NCI-H1092 treated with DMSO at 0.1 percent for 48 hours (cell line): ENCODE measurements at places on chromosomes 1 and 21.

DNA sequence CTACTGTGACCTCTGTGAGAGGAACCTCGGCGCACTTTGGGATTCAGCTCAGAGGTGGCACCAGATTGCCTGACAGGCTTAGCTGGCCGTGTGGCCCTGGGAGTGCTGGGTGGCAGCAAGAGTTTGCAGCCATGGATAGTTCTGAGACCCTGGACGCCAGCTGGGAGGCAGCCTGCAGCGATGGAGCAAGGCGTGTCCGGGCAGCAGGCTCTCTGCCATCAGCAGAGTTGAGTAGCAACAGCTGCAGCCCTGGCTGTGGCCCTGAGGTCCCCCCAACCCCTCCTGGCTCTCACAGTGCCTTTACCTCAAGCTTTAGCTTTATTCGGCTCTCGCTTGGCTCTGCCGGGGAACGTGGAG is 67.5 kb downstream of the DISC1 start:
- no peak for DNase-seq

- peak; percentile 52 for DNase-seq
Observed at GRCh38 chr1:12629985-12630760, 12.2 kb upstream of the DHRS3 start.

- no peak for DNase-seq
Observed at GRCh38 chr1:197911857-197912696, 5.1 kb upstream of the LHX9 start.

DNA sequence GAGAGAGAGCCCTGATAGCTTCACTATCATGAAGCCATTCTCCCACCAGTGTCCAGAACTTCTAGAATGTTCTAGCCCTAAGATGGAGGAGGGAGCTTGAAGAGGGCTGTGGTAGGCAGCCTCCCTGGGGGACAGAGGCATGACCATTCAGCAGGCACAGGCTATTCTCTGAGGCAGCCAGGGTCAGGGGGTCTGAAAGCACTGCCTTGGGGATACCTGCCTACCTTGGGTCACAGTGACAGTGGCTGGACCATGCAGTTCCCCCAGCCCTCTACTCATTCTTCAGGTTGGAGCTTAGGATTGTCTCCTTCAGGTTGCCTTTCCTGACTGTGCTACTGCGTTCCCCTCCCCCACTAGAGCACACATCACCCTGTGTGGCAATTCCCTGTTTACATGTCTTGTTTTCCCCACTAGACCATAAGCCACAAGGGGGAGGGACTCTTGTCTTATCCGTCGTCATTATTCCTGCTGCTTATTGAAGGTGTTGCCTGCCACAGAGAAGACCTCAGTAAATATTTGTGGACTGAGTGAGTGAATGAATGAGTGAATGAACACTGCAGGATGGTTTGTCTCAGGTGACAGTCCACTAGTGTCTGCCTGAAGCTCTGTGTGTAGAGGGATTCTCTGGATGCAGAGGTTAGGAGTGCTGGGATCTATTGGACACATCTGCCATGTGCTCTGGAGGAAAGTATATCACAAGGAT is 5.2 kb downstream of the ZDHHC18 start:
- DNase-seq: no peak

DNA sequence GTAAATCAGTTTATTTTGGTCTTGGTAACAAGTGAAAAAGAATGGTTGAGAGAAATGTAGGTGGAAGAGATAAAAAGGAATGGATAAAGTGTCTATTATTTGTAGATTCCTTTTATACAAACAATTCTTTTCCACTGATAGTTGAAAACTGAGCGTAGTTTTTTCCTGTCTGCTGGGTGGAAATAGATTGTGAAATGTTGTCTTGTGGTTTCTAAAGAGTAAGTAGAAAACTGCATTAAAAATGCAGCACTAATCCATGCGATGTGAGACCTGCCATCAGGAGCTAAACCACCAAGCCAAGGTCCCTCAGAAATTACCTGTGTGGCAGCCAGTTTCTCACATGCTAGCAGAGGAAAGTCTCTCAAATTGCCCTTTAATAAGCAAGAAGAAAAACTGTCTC is 103.2 kb upstream of the SLC44A3 start:
- no peak for DNase-seq

- no peak for DNase-seq
Observed at GRCh38 chr1:6969106-6969505, 183.9 kb downstream of the CAMTA1 start.

DNA sequence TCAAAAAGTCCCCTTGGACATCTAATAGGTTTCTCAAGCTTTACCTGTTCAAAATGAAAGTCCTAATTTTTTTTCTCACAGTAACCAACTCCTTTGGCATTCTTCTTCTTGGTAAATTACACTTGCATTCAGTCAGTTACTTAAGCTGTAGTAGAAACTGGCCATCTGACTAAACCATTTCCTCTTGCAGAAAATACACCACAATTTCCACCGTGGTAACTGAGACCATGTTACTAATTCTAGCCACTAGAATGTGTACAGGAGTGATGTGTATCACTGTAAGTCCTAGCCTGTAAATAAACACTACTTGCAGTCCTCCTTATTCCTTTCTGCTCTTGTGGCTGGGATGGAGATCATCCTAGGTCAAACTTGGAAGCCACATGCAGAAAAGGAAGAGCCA is 965.4 kb upstream of the TMPRSS15 start:
- DNase-seq: no peak

GRCh38 chr1:10639775-10640578 is 156.5 kb downstream of the CASZ1 start:
- DNase-seq: peak; percentile 84

GRCh38 chr21:45499970-45500577 is 42.2 kb downstream of the SLC19A1 start:
- no peak for DNase-seq

GRCh38 chr1:226248091-226248490 is 24.6 kb downstream of the MIXL1 start:
- no peak for DNase-seq

GRCh38 chr21:32144851-32145250 is 134.0 kb downstream of the MIS18A start:
- DNase-seq: no peak

GRCh38 chr1:27109103-27109822 is 45.7 kb downstream of the SLC9A1 start:
- no peak for DNase-seq

DNA sequence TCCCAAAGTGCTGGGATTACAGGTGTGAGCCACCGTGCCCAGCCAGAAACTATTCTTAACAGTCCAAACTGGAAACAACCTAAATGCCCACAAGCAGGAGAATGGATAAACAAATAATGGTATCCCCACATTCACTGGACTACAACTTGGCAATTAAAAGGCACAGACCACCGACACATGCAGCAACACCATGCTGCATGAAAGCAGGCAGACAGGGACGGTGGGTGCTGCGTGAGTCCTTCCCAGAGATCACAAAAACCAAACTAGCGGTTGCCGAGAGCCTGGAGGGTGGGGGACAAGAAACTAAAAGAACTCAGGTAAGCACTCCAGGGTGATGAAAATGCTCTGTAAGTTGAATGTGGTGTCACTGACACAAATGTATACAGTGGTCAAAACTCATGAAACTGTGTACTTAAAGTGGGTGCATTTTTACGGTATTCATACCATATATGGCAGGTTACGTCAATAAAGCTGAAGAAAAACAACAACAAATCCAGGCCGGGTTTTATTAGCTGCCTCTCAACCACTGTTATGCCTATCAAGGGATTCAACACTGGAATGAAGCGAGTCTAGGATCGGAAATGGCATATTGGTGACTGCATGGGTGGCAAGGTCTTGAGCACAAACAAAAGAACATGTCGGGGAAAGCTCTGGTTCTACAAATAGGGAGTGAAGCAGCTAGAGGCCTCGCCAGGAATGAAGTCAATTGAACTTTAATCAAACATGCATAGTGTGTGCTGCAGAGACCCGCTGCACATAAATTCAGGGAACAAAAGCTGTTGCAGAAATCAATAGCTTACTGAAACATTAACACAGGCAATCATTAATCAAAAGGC is 52.4 kb downstream of the SLC45A1 start:
- peak; percentile 83 for DNase-seq

DNA sequence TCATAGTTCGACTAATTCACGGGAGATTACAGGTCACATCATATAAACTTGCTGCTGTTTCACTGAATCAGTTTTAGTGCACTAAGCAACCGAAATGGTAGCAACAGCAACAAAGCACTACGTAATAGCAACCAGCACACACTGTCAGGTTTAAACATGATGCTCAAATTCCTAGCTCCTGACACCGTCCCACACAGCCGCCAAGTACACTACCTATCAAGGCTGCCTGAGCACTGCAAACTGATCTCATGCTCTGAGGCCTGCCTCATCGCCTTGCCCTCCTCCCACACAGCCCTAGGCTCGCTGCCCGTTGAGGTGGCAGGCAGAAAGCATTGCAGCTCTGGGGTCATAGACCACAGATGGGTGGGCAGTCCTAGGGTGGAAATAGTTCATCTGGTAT is 12.4 kb downstream of the LAMC2 start:
- DNase-seq: no peak

DNA sequence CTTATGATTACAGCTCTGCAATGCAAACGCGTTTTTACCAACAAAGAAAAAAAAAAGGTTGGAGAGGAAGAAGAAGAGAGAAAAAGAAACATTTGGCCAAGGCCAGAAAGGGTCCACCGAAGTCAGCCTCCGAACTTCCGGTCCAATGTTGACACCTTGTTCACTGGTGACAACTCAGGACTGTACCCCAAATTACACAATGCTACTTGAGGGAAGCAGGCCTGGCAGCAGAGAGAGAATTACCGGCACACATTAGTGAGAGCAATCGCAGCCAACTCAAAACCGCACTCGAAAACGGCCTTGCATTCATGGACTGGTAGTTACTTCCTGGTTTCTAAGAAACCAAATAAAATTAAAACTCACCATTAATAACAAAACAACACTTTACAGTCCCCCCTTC is 652.5 kb downstream of the KIF26B start:
- peak; percentile 18 for DNase-seq

DNA sequence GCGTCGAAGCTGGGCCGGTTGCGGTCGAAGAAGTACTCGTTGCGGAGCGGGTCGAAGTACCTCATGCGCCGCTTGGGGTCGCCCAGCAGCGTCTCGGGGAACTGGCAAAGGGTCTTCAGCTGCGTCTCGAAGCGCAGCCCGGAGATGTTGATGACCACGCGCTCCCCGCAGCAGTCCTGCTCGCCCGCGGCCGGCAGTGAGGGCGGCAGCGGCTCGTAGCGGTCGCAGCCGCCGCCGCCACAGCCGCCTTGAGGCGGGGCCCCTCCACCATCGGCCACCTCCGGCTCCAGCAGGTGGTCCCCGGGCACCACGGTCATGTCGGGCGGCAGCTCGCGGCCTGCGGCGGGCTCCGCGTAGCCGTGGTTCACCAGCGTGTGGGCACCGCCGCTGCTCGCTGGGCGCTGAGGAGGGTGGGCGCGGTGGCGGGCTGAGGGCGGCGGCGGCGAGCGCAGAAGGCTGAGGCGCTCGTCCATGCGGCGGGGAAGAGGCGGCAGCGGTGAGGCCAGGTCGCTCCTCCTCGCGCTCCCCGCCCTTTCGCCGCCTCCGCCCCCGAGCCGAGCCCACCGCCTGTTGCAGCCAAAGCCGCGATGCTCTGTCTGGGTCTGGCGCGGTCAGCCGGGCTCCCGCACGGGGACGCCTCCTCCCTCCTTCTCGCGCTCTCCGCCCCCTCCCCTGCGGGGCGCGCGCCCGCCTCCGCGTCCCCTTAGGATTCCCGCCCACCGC is at the start of gene KCNA3:
TSS of gene KCNA3 (minus strand) at position 604 of the 723 bp plus-strand sequence. CDS start at position 473, 131 bp downstream.
- peak; percentile 62 for DNase-seq

- DNase-seq: no peak
Observed at GRCh38 chr1:19562847-19563246, 77.5 kb upstream of the CAPZB start.

- DNase-seq: no peak
Observed at GRCh38 chr21:25903607-25904006, 168.8 kb downstream of the GABPA start.

DNA sequence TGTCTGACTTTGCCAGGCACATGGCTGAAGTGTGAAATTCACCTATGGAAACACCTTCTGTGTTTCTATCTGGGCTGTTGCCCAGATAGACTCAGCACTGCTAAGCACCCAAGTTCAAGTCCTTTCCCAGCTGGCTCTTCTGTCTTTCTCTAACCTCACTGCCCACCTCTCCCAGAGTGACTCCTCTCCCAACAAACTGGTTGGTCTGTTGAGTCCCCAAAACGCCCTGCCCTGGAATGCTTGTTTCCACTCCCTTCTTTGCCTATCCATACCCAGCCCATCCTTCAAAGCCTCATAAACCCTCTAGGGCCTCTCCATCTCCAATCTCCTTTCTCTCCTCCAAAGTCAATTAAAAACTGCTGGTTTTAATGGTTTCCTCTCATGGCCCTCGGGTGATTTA is 15.6 kb downstream of the PLXNA2 start:
- DNase-seq: no peak

GRCh38 chr1:66925558-66925910 is 744 bp downstream of the MIER1 start:
- no peak for DNase-seq

DNA sequence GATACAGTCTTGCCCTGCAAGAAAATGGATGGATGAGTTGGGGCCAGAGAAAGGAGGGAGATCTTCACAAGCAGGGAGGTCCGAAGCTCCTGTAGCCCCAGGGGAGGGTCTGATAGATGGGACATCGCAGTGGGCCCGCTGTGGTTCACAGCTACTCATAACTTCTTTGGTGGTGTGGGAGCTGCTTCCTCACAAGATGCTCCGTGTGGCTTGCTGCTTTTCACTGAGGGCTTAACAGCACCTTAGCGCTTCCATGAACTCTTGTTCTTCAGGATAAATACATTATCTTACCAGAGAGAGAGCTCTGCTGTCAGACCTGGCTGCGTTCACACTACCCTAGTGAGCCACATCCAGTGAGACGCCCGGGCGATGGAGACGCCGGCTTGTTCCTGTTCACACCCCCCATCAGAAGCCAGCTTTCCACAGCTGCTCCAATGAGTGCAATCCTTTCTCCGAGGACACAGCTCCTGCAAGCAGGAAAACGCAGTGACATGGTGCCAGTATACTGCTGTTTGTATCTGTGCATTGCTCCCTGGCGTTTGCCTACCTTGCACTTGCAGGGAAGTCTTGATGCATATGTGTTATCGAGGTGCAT is 599.8 kb downstream of the AJAP1 start:
- DNase-seq: no peak

GRCh38 chr1:231554969-231555368 is 26.5 kb downstream of the TSNAX start:
- DNase-seq: no peak

GRCh38 chr1:220824031-220824989 is 37.6 kb downstream of the MTARC1 start:
- no peak for DNase-seq

- DNase-seq: no peak
Observed at GRCh38 chr1:97202481-97203380, 481.1 kb downstream of the PTBP2 start.

- DNase-seq: no peak
Observed at GRCh38 chr1:186102547-186103148, 272.4 kb downstream of the TPR start.

- no peak for DNase-seq
Observed at GRCh38 chr1:156571261-156571852, 1.0 kb downstream of the IQGAP3 start.

GRCh38 chr1:10794724-10795275 is 1.6 kb downstream of the CASZ1 start:
- DNase-seq: peak; percentile 60
